Ovary (tissue), 10 donors: ENCODE measurements at places on chromosomes 16 and 17. TPM values are rescaled to one million over a fixed set of nuclear protein-coding genes. Genes with fewer than 3 reads are reported as not detected.
A peak's percentile ranks its signal among the peaks of the same experiment; 100 is the strongest.

Gene PRSS8
- 47.0 TPM for total RNA-seq

DNA sequence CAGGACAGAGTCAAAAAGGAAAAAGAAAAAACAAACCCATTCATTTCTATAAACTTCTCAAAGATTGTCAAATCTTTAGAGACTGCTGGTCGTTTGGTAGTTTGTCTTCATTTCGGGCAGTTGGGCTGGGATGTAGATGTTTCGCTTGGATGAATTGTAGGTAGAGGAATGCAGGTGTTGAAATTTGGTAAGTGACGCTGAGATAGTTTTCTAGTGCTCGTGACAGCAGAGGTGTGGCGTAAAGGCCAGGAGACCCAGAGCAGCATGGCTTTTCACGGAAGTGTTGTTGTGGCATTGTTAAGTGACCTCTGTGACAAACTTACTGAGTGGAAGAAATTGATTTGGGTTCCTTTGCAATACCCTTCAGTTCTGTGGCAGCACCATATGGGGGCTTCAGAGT is 78.2 kb upstream of the CLEC18A start:
- H3K36me3 ChIP-seq, result no peaks in the 10 kb centered on the region
- H3K4me1 ChIP-seq, result no peaks in the 10 kb centered on the region
- no peak overlapping the region for H3K27ac ChIP-seq
- no peak overlapping the region for H3K4me3 ChIP-seq

Gene LRRC75A
- 1.0 TPM for total RNA-seq

DNA sequence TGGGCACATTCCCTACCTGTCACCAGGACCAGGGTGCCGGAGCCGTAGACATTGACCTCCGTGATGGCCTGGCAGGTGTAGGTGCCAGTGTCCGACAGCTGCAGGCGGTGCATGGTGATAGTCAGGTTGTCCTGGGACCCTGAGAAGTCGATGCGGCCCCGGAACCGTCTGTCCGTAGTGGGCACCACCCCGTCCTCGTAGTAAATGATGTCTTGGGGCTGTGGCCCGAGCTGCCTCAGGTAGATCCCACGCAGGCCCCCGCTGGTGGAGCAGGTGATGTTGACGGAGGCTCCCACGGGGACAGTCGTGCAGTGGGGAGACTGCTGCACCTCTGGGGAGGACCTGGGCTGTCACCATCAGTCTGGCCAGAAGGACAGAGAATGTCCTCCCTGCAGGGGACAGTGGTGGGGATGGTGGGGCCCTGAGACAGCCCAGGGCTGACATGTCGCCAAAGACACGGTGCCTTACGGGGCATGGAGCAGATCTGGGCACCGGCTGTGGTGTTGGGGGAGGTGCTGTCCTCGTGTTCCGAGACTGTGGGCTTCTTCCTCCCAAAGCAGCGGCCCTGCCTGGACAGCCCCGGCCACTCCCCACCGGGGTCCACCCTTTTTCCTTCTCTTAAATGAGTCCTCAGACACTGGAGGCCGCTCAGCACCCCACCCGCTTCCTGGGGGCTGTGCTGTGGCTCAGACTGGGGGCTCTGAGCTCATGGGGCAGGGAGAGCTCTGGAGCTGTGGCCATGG is 586 bp downstream of the CD7 start:
- no peaks in the 10 kb centered on the region for H3K27me3 ChIP-seq
- H3K4me1 ChIP-seq, result peaks cover 3% of the 10 kb centered on the region
- no peaks in the 10 kb centered on the region for H3K36me3 ChIP-seq
- H3K4me3 ChIP-seq, result no peak overlapping the region
- no peak for DNase-seq
- no peak overlapping the region for H3K27ac ChIP-seq

- no peaks in the 10 kb centered on the region for H3K27me3 ChIP-seq
- no peaks in the 10 kb centered on the region for H3K36me3 ChIP-seq
- H3K27ac ChIP-seq, result no peak overlapping the region
- no peak for DNase-seq
- H3K4me1 ChIP-seq, result no peaks in the 10 kb centered on the region
Observed at GRCh38 chr17:54623746-54624145, 276.9 kb upstream of the TOM1L1 start.

- no peak overlapping the region for H3K4me3 ChIP-seq
- H3K27me3 ChIP-seq, result no peaks in the 10 kb centered on the region
- H3K36me3 ChIP-seq, result no peaks in the 10 kb centered on the region
- DNase-seq, result no peak
- H3K27ac ChIP-seq, result no peak overlapping the region
Observed at GRCh38 chr17:73575470-73576221, 68.6 kb downstream of the SDK2 start.

Gene TRAF7
- total RNA-seq, result 68.0 TPM

GRCh38 chr17:77163511-77164280 is 22.9 kb downstream of the SEC14L1 start:
- peak overlapping the region; percentile 77 for H3K27ac ChIP-seq
- H3K4me1 ChIP-seq, result peaks cover 36% of the 10 kb centered on the region
- H3K36me3 ChIP-seq, result no peaks in the 10 kb centered on the region
- H3K4me3 ChIP-seq, result no peak overlapping the region
- DNase-seq, result no peak

DNA sequence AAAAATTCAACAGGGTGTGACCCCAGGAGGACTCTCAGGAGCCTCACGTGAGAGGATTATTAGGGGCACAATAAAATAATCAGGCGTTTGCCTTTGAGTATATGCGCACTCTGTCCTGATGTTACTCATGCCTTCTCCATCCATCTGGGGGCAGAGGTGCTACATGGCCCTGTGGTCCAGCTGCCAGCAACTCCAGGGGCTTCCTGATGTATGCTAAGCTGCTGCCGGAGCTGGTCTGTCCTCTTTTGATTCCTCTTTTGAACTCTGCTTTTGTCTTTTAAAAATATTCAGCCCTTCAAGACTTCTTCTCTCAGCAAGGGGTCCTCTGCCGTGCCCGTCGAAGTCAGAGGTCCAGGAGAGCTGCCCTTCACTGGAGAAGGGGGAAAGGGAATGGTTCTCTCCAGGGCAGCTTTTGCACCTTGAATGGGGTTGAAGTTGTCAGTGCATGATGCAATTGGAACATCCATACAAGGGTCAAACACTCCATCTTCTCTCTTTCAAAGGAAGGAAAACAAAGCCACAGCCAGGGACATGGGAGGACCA is 431.4 kb downstream of the SHISA9 start:
- H3K4me1 ChIP-seq, result no peaks in the 10 kb centered on the region
- H3K4me3 ChIP-seq, result no peak overlapping the region
- H3K36me3 ChIP-seq, result no peaks in the 10 kb centered on the region
- no peak overlapping the region for H3K27ac ChIP-seq

DNA sequence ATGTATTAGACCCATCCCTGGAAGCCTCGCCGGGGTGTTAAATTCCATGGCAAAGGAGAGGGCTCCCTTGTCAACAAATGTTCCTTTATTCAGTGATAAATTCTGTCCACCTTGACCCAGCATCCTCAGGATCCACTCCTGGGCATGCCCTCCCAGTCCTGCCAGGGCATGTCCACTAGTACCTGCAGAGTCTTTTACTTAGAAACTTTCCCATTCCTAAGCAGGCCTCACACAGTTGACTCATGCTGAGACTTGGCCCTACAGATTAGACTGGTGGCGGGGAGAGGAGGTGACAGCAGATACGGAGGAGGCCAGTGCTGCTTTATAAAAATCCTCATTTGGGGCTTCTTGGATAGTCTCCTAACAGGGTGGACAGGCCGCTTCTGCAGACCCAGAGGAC is 88.8 kb downstream of the CYLD start:
- DNase-seq, result no peak
- no peaks in the 10 kb centered on the region for H3K4me1 ChIP-seq
- H3K27ac ChIP-seq, result no peak overlapping the region
- no peak overlapping the region for H3K4me3 ChIP-seq
- H3K27me3 ChIP-seq, result no peaks in the 10 kb centered on the region

DNA sequence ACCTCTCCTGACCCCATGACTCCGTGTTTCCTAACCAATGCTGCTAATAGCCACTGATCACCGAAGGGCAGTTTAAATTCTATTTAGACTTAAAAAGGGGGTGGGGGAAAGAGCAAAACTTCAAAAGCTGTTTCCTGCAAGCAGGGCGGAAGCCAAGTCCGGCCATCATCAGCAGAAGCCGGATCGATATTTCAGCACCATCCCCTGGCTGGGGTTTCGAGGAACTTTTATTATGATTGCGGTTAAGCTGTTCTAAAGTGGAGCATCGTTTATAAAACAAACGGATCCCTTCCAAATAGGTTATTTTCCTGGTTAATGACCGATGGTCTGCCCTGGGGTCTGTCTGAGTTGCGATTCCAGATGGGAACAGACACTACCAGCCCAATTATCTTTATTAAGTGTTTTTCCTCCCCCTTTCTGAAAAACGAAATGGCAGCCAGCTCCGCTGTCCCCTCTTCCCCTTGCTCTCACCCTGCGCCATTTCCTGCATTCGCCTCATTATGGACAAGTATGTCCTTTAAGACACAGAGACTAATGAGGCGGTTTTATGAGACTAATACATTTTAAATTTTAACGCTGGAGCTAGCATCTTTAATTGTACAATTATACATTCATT is 76.1 kb upstream of the IRX3 start:
- no peaks in the 10 kb centered on the region for H3K4me1 ChIP-seq
- no peaks in the 10 kb centered on the region for H3K36me3 ChIP-seq
- H3K27me3 ChIP-seq, result no peaks in the 10 kb centered on the region

GRCh38 chr17:3955673-3955988 is 8.6 kb downstream of the ATP2A3 start:
- H3K27ac ChIP-seq, result no peak overlapping the region
- H3K4me3 ChIP-seq, result no peak overlapping the region

- DNase-seq, result no peak
- H3K36me3 ChIP-seq, result no peaks in the 10 kb centered on the region
- H3K27ac ChIP-seq, result no peak overlapping the region
- H3K4me1 ChIP-seq, result no peaks in the 10 kb centered on the region
- H3K4me3 ChIP-seq, result no peak overlapping the region
Observed at GRCh38 chr17:30299000-30299399, 7.3 kb upstream of the BLMH start.

Gene CTRB1
- not detected for total RNA-seq

GRCh38 chr16:68707340-68708152 is 29.5 kb upstream of the CDH1 start:
- H3K27me3 ChIP-seq, result no peaks in the 10 kb centered on the region
- no peak overlapping the region for H3K4me3 ChIP-seq
- no peak for DNase-seq
- H3K27ac ChIP-seq, result no peak overlapping the region
- H3K36me3 ChIP-seq, result no peaks in the 10 kb centered on the region

GRCh38 chr17:50663812-50664374 is 29.2 kb downstream of the ABCC3 start:
- no peak overlapping the region for H3K27ac ChIP-seq
- peaks cover 2% of the 10 kb centered on the region for H3K4me1 ChIP-seq
- no peak for DNase-seq
- no peak overlapping the region for H3K4me3 ChIP-seq
- H3K36me3 ChIP-seq, result no peaks in the 10 kb centered on the region

- no peak for DNase-seq
- H3K27me3 ChIP-seq, result no peaks in the 10 kb centered on the region
- H3K4me1 ChIP-seq, result no peaks in the 10 kb centered on the region
- H3K27ac ChIP-seq, result no peak overlapping the region
- H3K36me3 ChIP-seq, result no peaks in the 10 kb centered on the region
Observed at GRCh38 chr17:10748531-10749181, 18.8 kb upstream of the TMEM220 start.

- no peak for DNase-seq
- peaks cover 4% of the 10 kb centered on the region for H3K4me1 ChIP-seq
- no peak overlapping the region for H3K4me3 ChIP-seq
- no peak overlapping the region for H3K27ac ChIP-seq
- H3K36me3 ChIP-seq, result no peaks in the 10 kb centered on the region
Observed at GRCh38 chr16:77551357-77551756, 116.5 kb upstream of the ADAMTS18 start.

DNA sequence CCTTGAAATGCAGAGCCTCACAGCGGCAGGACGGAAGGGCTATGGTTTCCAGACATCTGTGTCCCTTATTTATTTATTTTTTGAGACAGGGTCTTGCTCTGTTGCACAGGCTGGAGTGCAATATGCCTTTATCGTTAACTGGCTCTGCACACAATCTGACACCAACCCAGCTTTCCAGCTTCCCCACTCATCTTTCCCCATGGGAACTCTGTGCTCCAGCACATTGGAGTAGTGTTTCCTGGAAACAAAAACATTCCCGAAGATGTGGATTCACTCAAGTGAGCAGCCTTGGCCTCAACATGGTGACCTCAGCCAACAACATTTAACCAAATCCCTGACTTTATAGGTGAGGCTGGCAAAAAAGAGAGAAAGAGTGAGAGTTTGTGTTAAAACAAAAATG is 307.1 kb downstream of the TMEM114 start:
- no peaks in the 10 kb centered on the region for H3K27me3 ChIP-seq
- no peak overlapping the region for H3K27ac ChIP-seq
- no peaks in the 10 kb centered on the region for H3K36me3 ChIP-seq
- no peak overlapping the region for H3K4me3 ChIP-seq
- no peak for DNase-seq

DNA sequence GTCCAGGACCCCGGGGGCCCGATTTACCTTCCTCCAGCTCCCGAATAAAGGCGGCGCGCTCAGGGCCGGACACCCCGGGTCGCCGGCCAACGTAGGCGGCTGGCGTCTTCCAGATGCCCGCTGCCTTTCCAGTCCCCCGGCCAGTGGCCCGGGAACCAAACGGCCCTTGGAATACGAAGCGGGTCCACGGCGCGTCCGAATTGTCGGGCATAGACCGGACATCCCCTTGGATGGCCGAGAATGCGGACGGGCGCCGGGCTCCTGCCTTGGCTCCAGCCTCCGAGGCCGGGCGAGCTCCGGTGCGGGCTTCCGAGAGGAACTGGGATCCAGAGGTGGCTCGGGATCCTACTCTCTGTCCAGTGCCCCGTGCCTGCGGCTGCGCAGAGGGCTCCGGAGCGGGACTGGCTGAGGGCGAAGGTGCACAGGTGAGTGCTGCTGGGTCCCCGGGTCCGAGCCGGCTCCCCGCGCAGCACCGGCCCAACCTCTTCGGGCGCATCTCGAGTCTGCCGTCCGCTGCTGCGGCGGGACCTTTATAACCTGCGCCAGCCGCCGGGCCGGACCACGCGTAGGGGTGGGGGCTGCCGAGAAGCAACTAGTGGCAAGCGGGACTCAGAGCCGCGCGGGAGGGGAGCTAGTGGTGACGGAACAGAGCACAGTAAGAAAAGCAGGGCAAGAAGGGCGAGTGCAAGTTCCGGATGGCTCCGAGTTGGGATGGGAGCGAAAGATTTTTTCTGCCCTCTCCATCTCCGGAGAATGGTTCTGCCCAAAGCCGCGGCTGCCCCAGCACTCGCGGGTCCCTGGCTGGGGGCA is at the start of gene HAP1:
Gene HAP1 (minus strand): TSS at position 505 of the 810 bp plus-strand sequence. CDS start 9 bp downstream, at position 496.
- peak within 1 kb of the TSS; percentile 36 for H3K4me3 ChIP-seq
- H3K27ac ChIP-seq, result no peak within 1 kb of the TSS
- DNase-seq, result peak; percentile 32
- no peaks in the 10 kb centered on the region for H3K27me3 ChIP-seq

DNA sequence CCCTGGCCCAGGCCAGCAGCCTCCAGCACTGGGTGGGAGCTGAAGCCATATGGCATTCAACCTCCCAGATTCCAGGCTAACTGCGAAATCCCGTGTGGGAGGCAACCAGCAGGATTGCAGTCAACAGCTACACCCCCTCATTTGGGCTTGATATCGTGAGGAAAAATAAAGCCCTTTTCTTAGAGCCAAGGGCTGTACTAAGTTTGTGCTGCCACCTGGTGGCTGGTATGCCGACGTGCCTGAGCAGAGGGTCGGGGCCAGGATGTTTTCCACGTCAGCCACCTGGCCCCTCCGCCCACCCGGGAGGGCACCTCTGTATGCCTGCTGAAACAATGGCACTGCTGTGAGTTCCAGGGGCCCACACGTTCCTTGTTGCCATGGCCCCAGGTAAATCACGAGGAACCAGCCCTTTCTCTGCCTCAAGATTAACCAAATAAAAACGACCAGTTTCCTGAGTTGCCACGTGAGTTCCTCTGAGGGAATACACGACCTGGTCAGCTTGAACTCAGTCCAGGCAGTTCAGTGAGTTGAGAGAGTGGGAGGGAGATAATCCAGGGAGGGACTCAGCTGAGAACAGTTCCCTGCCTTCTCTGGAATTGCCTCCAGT is 9.0 kb downstream of the TMEM98 start:
- H3K4me3 ChIP-seq, result no peak overlapping the region
- H3K27me3 ChIP-seq, result no peaks in the 10 kb centered on the region
- peaks cover 11% of the 10 kb centered on the region for H3K4me1 ChIP-seq
- DNase-seq, result peak; percentile 91
- no peaks in the 10 kb centered on the region for H3K36me3 ChIP-seq
